ENCODE measurements at places on chromosomes 12 and 14. TPM values are rescaled to one million over a fixed set of nuclear protein-coding genes. Genes with fewer than 3 reads are reported as not detected.

B4GALNT1 gene
- total RNA-seq, result 5.1 TPM

UNG gene
- total RNA-seq, result 25.9 TPM

DNA sequence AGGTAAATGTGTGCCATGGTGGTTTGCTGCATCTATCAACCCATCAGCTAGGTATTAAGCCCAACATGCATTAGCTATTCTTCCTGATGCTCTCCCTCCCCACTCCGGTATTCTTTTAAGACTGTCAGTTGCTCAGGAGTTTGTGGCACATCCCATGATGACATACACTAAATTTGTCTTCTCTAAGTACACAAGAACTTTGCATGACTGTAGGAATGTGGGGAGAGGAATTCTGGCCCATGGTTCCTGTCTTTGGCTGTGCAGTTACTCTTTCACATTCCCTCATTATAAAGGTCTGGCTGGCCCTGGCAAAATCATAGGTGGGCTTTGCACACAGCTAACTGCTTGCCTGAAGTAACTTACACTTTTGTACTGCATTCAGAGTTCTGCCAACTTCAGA, 30.3 kb downstream of the HMGA2 start:
- DNase-seq, result no peak

GPR65 gene
- 0.42 TPM for total RNA-seq

- DNase-seq, result no peak
These were observed 9.4 kb upstream of the KCNH3 start for GRCh38 chr12:49529414-49529813.

DNA sequence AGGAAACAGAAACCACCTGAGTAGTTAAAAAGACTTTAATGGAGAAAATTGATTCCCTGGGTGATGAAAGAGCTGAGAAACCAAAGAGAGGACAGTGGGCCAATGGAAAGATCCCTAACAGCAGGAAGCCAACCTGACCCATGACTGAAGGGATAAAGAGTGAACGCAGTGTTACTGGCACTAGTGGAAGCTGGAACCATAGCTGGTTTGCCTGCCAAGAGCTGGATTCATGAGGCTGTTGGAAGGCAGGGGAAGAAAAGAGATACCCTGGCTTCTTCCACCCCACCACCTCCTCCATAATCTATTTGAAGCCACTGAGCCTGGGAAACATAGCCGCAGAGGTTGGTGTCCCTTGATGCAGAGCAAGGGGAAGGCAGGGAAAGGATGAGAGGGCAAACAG, 125.5 kb upstream of the PRKD1 start:
- DNase-seq, result no peak

CFAP251 gene
- 0.92 TPM for total RNA-seq

- no peak for DNase-seq
These were observed 8.7 kb downstream of the TMEM119 start for GRCh38 chr12:108589028-108589839.

SCNN1A gene
- total RNA-seq, result 1.7 TPM

DNA sequence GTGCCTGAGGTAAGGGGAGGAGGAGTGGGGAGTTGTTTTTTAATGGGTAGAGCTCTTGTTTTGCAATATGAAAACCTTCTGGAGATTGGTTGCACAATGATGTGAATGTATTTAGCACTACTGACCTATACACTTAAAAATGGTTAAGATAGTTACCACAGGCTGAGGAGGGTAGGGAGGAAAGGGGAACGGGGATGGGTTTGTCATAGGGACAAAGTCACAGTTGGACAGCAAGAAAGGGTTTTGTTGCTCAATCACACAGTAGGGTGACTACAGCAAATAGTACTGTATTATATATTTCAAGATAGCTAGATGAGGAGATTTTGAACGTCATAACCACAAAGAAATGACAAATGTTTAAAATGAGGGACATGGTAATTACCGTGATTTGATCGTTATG, 1562.4 kb downstream of the AACS start:
- no peak for DNase-seq

GRCh38 chr14:63375769-63376168, 57.0 kb upstream of the GPHB5 start:
- DNase-seq, result no peak

MGP gene
- total RNA-seq, result 295 TPM

- DNase-seq, result no peak
These were observed 60.3 kb downstream of the DACT1 start for GRCh38 chr14:58697930-58698642.

DNA sequence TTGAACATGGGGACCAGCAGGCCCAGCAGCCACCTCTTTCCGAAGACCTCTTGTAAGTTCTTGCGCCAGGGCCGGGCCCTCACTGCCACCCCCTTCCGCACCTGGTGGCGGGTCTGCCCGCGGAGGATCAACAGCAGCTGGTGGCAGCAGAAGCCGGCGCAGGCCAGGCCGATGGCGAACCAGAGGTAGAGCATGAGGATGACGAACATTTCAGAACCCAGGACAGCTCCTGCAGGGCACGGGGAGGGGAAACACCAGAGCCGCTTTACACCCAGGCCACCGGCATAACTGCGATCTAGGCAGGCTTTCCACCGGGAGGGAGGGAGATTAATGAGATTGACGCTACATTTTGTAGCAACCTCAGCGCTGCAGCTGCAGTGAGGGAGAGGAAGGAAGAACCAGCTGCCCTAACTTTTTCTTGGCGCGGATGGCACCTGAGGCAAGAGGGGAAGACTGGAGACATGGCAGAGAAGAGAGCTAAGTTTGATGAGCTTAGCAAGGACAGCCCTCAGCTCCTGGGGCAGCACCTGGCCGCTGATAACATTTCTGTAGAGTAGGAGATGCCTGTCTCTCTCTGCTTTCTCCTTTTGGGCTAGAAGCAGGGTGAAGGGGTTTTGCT, 7.8 kb downstream of the ZDHHC22 start:
- DNase-seq, result peak; percentile 58

DNA sequence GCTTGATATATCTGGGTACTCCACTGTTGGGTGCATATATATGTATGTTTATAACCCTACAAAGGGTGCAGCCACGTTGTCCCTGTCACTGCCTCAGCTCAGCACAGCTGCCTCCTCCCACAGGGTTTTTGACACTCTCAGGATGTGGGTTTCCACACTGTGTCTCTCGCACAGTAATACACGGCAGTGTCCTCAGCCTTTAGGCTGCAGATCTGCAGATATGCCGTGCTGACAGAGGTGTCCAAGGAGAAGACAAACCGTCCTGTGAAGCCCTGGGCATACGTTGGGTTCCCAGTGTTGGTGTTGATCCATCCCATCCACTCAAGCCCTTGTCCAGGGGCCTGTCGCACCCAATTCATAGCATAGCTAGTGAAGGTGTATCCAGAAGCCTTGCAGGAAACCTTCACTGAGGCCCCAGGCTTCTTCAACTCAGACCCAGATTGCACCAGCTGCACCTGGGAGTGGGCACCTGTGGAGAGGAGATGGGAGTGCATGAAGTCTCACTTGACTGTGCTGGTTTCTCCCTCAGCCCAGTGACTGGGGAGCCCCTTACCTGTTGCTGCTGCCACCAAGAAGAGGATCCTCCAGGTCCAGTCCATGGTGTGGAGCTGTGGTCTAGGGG, 498.7 kb downstream of the TMEM121 start:
- DNase-seq, result no peak

DNA sequence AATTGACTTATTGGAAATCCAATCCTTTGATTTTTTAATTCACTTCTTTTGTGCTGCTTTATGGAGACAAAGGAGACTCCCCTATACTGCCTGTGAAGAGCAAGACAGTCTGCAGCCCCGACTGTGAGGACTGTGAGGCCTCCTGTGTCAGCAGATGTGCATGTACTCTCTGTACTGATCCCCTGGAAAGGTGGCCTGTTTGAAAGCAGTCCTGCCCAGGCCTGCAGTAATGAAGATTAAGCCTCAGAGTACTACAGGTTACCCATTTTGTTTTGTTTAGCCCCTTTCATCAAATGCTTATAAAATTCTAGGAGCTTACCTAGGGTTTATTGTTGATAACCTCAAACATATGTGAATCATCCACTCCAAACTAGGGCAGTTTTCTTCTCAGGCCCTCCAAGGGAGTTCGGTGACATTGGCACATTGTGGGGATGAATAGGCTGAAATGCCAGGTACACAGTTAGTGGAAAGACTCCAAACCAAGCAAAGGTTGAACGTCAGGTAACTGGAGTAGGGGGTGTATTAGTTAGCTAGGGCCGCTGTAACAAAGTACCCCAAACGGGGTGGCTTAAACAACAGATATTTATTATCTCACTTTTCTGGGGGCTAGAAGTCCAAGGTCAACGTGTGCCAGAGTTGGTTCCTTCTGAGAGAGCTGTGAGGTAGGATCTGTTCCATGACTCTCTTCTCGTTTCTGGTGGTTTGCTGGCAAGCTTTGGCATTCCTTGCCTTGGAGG, 208.7 kb upstream of the BCL2L14 start:
- DNase-seq, result no peak

C14orf39 gene
- not detected for total RNA-seq

IRAK3 gene
- total RNA-seq, result 5.3 TPM

DNA sequence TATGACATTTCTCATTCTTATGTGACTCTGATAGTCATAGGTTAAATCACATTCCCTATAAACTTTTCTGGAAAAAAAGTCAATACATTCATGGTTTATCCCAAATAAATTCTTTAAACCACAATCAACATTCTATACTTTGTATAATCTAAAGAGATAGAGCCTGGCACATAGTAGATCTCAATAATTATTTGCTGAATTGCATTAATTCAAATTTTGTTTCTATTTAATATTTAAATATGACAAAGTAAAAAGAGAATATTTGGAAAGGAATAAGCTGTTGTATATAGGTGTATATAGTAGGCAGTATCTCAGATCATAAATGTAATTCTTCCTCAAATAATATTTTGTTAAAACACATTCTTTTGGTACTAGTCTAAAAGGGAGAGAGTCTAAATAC, 102.2 kb upstream of the USP15 start:
- DNase-seq, result no peak

GRCh38 chr12:22610131-22610530, 14.8 kb upstream of the ETNK1 start:
- DNase-seq, result no peak

SALL2 gene
- total RNA-seq, result 4.2 TPM

- no peak for DNase-seq
These were observed 146.3 kb downstream of the LRIG3 start for GRCh38 chr12:58773986-58774385.

- no peak for DNase-seq
These were observed 281.1 kb downstream of the NRXN3 start for GRCh38 chr14:78451319-78451695.

DNA sequence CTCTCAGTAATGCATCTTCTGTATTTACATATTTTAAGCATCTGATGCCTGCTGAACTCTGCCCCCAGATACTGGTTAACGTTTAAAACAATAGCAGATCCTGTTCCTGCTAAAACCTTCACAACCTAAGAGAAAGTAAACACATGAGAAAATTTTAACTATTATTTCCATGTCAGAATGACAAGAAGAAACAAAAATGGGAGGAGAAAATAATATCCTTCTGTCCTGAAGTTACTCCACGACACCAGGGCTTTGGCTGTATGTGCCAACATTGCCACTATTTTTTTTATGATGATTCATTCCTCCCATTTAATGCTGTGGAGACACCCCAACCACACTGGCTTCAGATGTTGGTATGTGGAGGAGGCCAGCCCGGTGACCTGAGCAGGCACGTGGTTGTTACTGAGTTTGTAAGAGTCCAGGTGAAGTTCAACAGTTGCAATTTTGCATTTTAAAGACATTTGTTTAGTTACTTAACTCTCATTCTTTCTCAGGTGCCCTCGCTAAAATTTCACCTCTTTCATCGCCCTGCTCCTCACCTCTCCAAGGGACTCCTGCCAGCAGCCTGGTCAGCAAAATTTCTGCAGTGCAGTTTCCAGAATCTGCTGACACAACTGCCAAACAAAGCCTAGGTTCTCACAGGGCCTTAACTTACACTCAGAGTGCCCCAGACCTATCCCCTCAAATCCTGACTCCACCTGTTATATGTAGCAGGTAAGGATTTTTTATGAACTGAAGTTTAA, 65.5 kb upstream of the SLCO1C1 start:
- DNase-seq, result peak; percentile 24

- DNase-seq, result peak; percentile 42
These were observed 232.1 kb downstream of the NAV3 start for GRCh38 chr12:78062786-78063185.

GRCh38 chr14:63555572-63555971, 12.4 kb upstream of the PPP2R5E start:
- no peak for DNase-seq

DNA sequence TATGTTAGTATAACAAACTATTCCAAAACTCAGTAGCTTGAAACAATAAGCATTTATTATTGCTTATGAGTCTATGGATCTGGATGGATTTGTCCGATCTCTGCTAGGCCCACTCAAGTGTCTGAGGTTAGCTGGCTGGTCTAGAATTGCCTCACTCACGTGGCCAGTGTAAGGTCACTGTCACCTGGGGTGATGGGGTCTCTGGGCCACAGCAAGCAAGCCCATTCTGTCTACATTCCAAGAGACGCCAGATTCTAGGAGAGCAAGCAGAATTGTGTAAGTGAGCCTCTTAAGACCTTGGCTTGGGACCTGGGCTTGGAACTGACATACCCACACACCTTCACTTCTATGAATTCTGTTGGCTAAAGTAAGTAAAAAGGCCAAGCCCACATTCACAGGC, 80.2 kb downstream of the STON2 start:
- DNase-seq, result no peak

- DNase-seq, result no peak
These were observed 204.8 kb downstream of the ITPR2 start for GRCh38 chr12:26628234-26628633.

DNA sequence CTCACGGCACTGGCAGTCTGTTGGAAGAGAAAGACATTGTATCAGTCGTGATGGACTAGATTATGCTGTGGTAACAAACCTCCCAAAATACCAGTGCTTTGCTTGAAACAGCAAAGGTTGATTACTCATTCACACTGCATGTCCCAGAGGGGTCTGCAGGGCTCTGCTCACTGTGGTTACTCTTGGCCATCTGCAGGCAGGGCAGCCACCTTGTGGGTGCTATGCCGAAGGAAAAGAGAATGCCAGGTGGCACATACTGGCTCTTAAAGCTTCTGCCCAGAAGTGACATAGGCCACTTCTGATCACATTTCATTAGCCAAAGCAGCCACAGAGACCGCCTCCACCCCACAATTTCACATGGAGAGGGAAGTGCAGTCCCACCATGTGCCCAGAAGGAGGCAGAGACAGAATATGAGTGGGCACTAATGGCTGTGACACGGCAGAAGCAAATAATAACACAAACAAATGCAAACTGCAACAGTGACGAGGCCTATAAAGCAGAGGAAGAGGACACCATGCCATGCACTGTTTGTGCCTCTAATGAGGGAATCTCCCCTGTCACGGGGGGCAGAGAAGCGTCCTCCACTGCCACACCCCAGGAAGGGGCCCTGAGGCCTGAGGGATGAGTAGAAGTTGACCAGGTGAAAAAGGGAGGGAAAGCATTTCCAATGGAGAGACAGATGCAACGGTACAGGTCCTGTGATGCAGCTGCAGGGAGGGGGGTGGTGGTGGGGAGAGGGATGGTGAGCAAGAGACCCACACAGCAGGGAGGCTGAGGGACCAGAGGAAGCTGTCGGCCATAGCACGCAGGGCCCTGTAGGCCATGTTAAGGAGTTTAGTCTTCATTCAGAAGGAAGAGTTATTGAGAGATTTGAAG, 51.7 kb upstream of the KICS2 start:
- no peak for DNase-seq

DNA sequence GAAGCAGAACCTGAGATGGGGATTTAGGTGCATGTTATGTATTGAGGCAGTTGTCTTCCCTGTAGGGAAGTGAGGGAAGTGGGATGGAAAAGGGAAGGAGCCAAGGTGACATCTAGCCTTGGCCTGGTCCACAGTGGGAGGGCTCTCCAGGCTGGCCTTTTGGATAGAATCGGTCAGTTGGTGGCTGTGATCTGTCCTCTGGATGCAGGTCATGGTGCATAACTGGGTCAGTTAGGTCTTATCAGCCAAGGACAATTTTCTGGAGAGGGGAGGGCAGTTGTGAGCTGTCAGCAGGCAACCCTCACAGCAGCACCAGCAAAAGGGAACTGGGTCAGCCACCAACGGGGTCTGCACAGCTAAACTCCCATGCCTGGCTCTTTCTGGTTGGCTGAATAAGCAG, 9.6 kb downstream of the SERPINA12 start:
- DNase-seq, result no peak

All from left ventricle myocardium superior (tissue), 1 donor.